ENCODE measurements at places on chromosomes 1 and 21.

DNA sequence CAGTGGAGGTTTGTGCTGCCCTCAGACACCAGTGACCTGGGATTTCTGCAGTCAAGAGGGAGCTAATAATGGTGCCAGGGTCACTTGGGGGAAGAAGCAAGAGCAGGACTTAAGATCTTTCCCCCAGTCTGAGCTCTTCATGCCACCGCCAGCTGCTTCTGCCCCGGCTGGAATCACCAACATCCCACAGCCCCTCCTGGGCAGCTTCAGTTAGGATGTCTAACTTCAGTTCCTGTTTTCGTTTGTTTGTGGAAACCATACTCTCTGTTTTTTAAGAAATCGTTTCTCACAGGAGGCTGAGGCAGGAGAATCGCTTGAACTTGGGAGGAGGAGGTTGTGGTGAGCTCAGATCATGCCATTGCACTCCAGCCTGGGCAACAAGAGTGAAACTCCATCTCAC is 25.6 kb upstream of the PRDM2 start:
- no peak for DNase-seq

DNA sequence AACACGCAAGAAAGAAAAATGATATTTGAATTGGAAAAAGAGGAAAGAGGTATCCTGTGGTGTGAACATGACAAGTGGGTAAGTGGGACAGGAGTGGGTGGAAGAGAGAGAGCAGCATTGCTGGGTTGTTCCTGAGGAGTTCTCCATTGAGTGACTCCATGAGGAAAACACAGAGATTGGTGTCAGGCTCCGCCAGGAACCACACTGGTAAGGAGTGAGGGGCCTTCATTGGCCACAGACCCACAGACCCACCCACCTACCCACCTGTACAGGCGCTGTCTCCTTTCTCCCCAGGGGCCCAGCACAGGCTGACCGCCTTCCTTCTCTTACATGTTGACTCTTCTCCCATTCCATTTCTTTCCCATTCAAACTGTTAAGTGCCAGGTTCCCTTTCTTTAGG is 20.9 kb downstream of the S100A7A start:
- no peak for DNase-seq

GRCh38 chr21:16502897-16503296 is 773.1 kb downstream of the USP25 start:
- no peak for DNase-seq

GRCh38 chr1:88647249-88647645 is 36.8 kb upstream of the PKN2 start:
- DNase-seq, result no peak

- DNase-seq, result peak; percentile 33
Observed at GRCh38 chr1:225343618-225344017, 84.2 kb downstream of the LBR start.

GRCh38 chr1:156869455-156869854 is 8.8 kb downstream of the NTRK1 start:
- no peak for DNase-seq

DNA sequence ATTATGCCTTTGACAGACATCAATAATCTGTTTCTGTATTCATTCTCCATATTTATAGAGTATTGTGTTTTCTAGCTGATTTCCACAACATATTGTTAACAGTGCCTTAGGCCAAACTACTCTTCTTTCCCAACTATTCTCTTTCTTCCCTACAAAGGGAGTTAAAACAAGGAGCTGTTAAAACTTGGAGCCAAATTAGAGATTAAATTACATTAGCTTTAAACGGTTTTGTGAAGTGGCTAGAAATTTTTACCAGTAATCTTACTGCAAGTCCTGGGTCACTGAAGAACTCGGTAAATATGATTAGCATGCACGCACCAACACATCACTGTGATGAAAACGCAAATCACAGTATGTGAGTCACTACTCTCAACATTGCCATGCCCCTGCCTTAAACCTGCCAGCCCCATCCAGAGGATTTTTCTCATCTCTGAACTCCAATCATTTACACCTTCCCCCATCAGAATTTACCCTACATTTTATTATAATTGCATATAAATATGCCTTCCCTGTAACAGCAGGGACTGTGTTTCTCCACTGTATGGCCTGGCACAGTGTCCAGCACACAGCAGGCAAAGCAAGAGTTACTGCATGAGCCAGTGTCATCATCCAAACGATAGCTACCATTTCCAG is 1.5 kb upstream of the PRDX6 start:
- DNase-seq, result peak; percentile 16

- no peak for DNase-seq
Observed at GRCh38 chr1:212189352-212189738, 95.9 kb upstream of the PPP2R5A start.

- no peak for DNase-seq
Observed at GRCh38 chr1:203703586-203703985, 61.4 kb upstream of the LAX1 start.

- no peak for DNase-seq
Observed at GRCh38 chr21:31647650-31648049, 11.8 kb upstream of the SOD1 start.

- peak; percentile 11 for DNase-seq
Observed at GRCh38 chr21:35619184-35619583, 441.1 kb downstream of the SETD4 start.

GRCh38 chr1:247574664-247575063 is 13.5 kb upstream of the OR2G2 start:
- DNase-seq, result no peak

DNA sequence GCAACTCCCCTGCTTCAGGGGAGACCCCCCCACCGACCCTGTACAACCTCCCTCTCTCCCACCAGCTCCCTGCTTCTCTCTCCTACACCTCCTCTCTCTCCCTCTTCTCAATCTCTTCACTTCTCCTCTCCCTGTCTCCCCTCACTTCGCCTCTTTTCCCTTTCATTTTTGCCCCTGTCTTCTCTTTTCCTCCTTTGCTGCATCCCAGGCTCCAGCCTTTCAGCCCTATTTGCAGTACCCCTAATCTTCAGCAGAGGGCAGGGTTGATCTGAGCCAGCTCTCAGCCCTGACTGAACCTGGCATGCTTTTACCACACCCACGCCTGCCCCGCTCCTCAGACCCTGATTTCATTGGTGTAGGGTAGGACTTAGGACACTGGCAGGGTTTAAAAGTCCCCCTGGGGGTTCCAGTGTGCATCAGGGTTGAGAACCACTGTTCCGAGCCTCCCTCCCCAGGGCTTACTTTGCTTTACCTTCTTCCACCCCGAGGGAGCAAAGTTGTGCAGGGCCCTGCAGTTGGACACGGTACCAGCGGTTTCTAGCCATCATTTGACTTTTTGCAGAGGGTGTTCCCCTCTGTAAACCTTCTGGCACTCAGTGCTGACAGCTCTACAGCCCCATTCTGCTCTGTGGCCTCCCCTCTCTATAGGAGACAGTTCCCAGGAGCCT is 67.3 kb upstream of the CNTN2 start:
- peak; percentile 62 for DNase-seq

DNA sequence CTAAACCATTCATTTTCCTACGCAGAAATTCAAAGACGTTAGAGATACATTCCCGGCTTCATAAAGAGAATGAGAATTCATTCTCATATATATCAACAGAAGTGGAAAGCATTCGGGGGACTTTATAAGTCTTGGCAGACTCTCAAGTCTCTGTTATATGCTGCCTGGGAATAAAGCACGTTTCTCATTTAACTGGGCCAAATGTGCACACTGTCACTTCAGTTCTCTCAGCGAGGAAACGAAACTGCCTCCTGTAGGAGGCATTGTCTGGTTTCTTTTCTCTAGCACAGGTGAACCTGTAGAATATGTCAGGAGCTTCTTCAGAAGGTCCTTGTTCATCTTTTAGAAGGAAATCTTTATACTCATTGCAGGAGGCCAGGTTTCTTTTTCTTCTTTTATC is 367.6 kb downstream of the PTBP2 start:
- DNase-seq, result no peak

GRCh38 chr1:162678439-162678838 is 46.2 kb downstream of the DDR2 start:
- DNase-seq, result peak; percentile 78

- no peak for DNase-seq
Observed at GRCh38 chr1:167060141-167061072, 29.8 kb downstream of the GPA33 start.

DNA sequence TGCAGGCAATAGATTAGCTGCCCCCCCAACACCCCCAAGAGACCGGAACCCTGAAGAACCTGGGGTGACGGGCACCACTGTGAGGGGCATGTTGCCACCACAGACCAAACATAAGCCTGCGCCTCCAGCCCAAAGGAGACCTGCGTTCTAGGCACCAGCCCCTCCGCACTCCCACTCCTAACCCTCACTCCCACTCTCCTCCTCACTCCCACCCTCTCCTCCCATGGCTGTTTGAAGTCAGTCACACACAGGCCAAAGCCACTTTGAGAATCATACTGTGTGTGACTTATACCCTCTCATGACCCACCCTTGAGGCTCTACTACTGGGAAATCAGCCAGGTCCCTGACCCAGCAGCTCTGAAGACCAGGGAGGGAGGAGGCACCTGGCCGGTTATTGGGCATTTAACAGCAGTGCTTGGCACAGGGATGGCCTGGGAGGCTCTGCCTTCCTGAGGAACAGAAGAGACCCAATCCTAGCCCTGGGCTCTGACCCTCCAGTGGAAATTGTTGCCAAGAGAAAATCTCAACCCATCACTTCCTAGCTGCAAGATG is 43.5 kb downstream of the FBXO2 start:
- no peak for DNase-seq

DNA sequence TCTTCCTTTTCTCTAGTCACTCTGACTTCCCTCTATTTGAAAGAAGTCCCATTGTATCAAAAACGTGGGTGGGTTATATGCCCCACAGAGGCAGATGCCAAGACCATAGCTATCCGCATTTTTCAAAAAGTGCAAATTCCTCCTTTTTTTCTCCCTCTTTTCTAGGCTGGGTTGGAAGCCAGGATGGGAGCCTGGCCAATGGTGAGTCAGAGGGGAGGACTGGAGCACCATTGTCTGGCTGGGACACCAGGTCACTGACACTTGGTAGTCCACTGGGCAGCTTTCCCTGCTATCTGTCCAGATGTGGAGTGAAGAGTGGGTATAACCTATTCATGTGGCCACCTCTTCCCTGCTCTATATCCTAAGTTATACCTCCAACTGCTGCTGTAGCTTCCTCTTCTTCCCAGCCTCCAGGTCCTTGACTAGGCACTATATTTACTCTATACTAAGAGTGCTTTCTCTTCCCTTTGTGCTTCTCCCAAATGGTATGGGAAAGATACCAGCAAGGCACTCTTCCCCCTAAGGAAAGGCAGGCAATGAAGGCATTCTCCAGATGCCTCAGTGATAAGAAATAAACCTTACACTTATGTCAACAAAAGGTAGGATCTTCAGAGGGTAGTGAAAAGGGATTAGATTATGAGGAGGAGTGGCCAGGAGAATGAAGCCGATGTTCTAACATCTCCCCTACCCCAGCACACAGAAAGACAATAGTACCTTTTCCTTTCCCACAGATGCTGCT is 12.9 kb downstream of the PI4KB start:
- peak; percentile 48 for DNase-seq
